ENCODE measurements at places on chromosomes 11 and 22.

DNA sequence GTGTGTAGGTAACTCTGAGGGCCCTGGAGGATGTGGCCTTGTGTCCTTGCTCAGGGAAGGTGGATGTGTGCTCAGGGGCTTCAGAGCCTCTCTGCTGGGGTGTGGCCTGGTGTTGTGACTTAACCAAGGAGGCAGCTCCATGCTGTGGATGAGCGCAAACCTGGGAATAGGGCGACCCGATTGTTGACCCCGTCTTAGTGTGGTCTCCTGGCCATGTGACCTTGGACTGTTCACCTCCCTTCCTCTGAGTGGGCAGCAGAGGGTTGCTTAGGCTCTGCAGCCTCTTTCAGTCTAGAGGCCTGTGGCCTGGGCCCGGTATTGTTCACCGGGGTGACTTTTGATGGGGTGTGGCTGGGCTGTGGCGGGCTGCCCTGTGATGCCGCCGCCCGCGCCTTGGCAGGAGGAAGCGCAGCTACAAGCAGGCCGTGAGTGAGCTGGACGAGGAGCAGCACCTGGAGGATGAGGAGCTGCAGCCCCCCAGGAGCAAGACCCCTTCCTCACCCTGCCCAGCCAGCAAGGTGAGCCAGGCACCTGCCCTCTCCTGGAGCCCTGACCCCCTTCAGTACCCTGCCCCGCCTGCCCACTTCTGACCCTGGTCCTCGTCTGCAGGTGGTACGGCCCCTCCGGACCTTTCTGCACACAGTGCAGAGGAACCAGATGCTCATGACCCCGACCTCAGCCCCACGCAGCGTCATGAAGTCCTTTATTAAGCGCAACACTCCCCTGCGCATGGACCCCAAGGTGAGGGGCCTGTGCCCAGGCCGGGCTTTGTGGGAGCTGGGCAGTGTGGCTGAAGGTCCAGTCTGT lies 16.7 kb downstream of the INCENP start:
- no peak for DNase-seq

GRCh38 chr11:47595967-47596366 lies 1.8 kb upstream of the C1QTNF4 start:
- no peak for DNase-seq

- DNase-seq, result no peak
Observed at GRCh38 chr11:104819107-104819506, 79.2 kb downstream of the CASP12 start.

GRCh38 chr22:21451545-21452520 lies 15.4 kb upstream of the TMEM191C start:
- no peak for DNase-seq
